ENCODE measurements at places on chromosomes 7 and 10.

DNA sequence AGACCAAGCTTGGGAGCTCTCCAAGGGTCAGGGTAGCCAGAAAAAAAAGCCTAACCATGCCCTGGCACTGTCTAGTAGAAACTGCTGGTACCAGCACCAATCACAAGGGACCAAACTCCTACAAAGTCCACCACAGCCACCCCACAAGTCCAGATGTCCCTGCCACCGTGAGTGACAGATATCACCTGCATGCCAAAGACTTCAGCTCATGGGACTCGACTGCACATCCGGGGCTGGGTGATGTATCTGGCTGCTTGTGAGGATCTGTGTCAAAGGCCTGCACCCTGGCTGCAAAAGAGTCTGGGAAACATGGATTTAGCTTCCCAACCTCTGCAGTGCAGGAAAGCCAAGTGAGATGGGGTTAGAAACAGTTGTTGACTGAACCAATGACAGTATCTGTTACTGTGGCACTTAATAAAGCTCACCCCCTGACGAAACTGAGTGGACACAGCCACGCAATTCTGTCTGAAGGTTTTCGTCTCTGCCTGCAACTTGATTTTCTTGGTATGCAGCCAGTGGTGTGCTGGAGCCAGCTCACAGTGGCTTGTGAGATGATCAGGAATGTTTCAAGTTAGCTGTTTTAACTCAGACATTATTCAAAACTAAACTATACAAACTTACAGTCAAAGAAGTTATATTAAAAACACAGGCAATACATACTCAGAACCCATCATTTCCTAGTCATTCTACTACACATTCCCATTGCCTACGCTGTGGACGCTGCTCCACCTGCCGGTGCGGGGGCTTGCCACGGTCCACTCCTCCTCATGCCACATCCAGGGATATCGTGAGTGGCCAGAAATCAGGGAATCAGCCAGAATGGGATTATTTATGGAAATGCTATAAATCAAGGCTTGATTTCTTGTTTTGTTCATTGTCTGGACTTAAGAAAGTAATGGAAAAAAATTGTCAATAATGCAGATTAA lies 9.2 kb downstream of the ZNF488 start:
- DNase-seq, result peak; percentile 62
- no peak overlapping the region for H3K4me3 ChIP-seq
- H3K4me1 ChIP-seq, result peaks cover 4% of the 10 kb centered on the region
- no peaks in the 10 kb centered on the region for H3K36me3 ChIP-seq
- no peak overlapping the region for H3K27ac ChIP-seq

- no peak for DNase-seq
- H3K36me3 ChIP-seq, result no peaks in the 10 kb centered on the region
- H3K4me3 ChIP-seq, result no peak overlapping the region
- H3K27me3 ChIP-seq, result no peaks in the 10 kb centered on the region
- no peaks in the 10 kb centered on the region for H3K4me1 ChIP-seq
These were observed 64.9 kb downstream of the IKZF1 start for GRCh38 chr7:50369143-50370026.

- no peaks in the 10 kb centered on the region for H3K36me3 ChIP-seq
- no peak for DNase-seq
- no peaks in the 10 kb centered on the region for H3K4me1 ChIP-seq
- no peaks in the 10 kb centered on the region for H3K27me3 ChIP-seq
- no peak overlapping the region for H3K27ac ChIP-seq
- no peak overlapping the region for H3K4me3 ChIP-seq
These were observed 287.4 kb downstream of the CACNA2D1 start for GRCh38 chr7:82156168-82156567.

DNA sequence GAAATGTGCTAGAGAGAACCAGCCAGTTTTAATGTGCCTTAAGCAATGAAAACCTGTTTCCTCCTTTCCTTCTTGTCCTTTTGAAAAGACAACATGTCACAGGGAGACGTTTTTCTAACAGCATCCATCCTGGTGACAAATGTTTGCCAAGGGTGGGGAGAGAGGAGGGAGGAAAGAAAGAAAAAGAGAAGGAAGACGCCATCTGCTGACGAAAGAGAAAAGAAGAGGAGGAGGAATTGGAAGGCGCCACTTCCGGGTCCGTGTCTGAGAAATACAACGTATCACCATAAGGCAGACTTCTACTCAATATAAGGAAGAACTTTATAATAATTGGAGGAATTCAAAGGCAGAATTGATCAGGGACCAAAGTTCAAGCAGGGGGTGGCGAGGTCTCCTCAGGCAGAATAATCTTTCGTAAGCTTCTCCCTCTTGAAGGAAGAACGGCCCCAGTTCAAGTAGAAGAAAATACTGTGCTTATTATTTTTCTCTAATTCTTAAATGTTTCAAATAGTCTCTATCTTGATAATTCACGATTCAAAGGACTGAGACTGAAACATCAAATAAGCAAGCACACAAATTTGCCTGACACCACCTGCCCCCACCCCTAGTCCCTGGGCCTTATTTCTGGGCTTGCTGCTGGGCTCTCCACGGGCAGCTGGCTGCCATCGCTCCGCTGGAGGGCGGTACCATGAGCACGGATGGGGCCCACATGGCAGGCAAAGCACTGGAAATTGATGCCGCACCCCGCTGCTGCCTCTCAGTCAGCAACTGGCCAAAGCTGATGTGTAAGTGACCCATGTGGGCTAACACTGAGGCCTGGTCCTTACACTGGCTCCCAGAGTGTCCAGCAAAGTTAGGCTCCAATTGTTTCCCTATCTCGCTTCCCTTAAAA lies 273.7 kb upstream of the KLF14 start:
- H3K27me3 ChIP-seq, result no peaks in the 10 kb centered on the region
- DNase-seq, result peak; percentile 79
- H3K4me1 ChIP-seq, result peaks cover 31% of the 10 kb centered on the region
- no peak overlapping the region for H3K4me3 ChIP-seq
- H3K36me3 ChIP-seq, result peaks cover 1% of the 10 kb centered on the region
- peak overlapping the region; percentile 80 for H3K27ac ChIP-seq

DNA sequence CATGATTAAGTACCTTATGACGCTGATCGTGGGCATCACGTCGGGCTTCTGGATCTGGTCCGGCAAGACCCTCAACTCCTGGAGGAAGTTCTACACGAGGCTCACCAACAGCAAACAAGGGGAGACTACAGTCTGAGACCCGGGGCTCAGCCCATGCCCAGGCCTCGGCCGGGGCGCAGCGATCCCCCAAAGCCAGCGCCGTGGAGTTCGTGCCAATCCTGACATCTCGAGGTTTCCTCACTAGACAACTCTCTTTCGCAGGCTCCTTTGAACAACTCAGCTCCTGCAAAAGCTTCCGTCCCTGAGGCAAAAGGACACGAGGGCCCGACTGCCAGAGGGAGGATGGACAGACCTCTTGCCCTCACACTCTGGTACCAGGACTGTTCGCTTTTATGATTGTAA lies 2.5 kb downstream of the FZD1 start:
- H3K27ac ChIP-seq, result peak overlapping the region; percentile 89
- H3K27me3 ChIP-seq, result no peaks in the 10 kb centered on the region
- peaks cover 4% of the 10 kb centered on the region for H3K4me1 ChIP-seq
- no peaks in the 10 kb centered on the region for H3K36me3 ChIP-seq
- no peak for DNase-seq
- peak overlapping the region; percentile 75 for H3K4me3 ChIP-seq

GRCh38 chr10:15482156-15482555 lies 111.1 kb upstream of the FAM171A1 start:
- no peaks in the 10 kb centered on the region for H3K36me3 ChIP-seq
- no peak overlapping the region for H3K4me3 ChIP-seq
- no peak overlapping the region for H3K27ac ChIP-seq
- peaks cover 7% of the 10 kb centered on the region for H3K4me1 ChIP-seq
- H3K27me3 ChIP-seq, result peaks cover 19% of the 10 kb centered on the region
- no peak for DNase-seq

GRCh38 chr10:106997721-106998120 lies 166.8 kb downstream of the SORCS1 start:
- no peak overlapping the region for H3K27ac ChIP-seq
- no peaks in the 10 kb centered on the region for H3K27me3 ChIP-seq
- no peaks in the 10 kb centered on the region for H3K4me1 ChIP-seq
- H3K4me3 ChIP-seq, result no peak overlapping the region
- H3K36me3 ChIP-seq, result no peaks in the 10 kb centered on the region
- DNase-seq, result no peak

- no peak overlapping the region for H3K27ac ChIP-seq
- peak; percentile 49 for DNase-seq
- H3K4me3 ChIP-seq, result no peak overlapping the region
- H3K36me3 ChIP-seq, result peaks cover 15% of the 10 kb centered on the region
These were observed 40.2 kb downstream of the WDR11 start for GRCh38 chr10:120891365-120891764.

- no peak overlapping the region for H3K27ac ChIP-seq
- no peaks in the 10 kb centered on the region for H3K4me1 ChIP-seq
- no peak overlapping the region for H3K4me3 ChIP-seq
- DNase-seq, result no peak
- no peaks in the 10 kb centered on the region for H3K36me3 ChIP-seq
These were observed 418.3 kb downstream of the PAXIP1 start for GRCh38 chr7:154584352-154585252.

GRCh38 chr7:91427051-91427450 lies 162.8 kb downstream of the FZD1 start:
- no peak overlapping the region for H3K4me3 ChIP-seq
- DNase-seq, result no peak
- no peaks in the 10 kb centered on the region for H3K36me3 ChIP-seq
